Islet precursor cell (in vitro differentiated cells): ENCODE measurements at places on chromosomes 7 and 10.

- DNase-seq = no peak
Observed at GRCh38 chr7:70679661-70680060, 452.3 kb upstream of the GALNT17 start.

GRCh38 chr7:22666732-22667131, 60.3 kb upstream of the IL6 start:
- DNase-seq = no peak

DNA sequence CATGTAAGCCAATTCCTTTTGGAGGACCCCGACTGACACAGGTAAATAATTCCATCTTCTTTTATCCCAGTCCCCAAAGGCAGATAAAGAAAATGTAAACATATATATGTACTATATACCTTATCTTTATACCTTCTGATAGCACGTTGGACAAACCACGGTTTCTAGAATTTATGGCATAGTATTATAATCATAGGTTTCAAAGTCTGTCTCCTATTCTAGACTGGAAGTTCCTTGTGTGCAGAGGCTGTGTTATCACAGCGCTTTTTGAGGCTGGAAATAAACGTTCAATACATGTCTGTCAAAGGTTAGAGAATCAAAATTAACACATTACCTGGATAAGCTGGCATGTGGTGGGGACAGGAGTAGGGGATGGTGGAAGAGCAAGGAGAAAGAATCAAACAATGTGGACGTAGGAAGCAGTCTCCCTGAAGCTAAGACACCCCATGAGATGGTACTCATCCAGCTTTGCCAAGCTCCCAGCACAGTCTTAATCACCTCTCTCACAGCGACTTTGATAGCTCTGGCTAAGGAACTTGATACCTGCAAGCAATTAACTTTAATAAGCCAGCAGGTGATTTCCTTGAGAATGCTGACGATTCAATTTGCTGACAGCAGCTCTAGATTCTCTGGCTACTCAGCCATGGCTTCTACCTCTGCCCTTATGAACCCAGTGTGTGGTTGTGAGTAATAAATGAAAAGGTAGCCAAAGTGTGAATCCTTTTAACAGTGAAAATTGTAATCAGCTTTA, 208.4 kb upstream of the LRRTM3 start:
- DNase-seq = no peak

DNA sequence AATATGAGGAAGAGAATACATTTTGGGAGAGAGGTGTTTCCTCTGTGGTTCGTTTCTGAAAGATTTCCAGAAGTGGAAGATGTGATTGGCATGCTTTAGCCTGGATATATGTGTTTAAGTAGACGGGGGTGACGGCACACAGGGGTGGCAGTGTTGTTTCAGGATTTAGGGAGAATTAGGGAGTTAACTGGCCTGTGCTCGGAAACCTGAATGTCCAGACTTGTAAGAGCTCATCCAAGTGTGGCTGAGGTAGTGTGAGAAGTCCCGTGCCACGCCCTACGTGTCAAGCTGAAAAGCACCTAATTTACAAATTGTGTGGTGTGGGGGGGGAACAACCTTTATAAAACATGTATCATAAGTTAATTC, 1.1 kb downstream of the RALA start:
- no peak for DNase-seq

- DNase-seq = no peak
Observed at GRCh38 chr10:123454987-123455386, 211.2 kb upstream of the GPR26 start.

DNA sequence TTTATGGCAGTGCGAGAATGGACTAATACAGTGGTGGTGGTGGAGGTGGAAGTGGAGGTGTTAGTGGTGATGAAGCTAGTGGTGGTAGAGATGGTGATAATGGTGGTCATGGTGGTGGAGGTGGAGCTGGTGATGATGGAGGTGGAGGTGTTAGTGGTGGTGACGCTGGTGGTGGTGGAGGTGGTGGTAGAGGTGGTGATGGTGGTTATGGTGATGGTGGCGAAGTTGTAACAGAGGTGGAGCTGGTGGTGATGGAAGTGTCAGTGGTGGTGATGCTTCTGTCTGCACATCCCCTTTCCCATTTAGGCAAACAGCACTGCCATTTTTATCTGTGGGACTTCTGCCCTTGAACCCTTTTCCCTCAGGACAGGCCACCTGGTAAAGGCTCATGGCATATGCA, 7.4 kb upstream of the PTPRN2 start:
- DNase-seq = peak; percentile 74

DNA sequence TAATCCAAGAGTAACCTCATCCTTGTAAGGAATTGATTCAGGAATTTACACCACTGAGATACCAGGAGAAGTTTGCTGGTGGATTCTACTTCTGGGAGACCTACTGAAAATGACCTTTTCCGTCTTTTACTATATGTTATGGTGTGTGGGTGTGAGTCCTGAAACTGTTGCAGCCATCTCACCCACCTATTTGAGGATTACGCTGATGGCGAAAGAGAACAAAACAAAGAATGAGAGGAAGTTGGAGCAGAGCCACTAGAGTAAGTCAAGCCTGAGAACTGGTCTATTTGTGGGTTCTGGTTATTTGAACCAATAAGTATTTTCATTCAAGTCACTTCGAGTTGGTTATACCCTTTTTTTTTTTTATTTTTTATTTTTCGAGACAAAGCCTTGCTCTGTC, 12.7 kb upstream of the ABCC2 start:
- DNase-seq = no peak

DNA sequence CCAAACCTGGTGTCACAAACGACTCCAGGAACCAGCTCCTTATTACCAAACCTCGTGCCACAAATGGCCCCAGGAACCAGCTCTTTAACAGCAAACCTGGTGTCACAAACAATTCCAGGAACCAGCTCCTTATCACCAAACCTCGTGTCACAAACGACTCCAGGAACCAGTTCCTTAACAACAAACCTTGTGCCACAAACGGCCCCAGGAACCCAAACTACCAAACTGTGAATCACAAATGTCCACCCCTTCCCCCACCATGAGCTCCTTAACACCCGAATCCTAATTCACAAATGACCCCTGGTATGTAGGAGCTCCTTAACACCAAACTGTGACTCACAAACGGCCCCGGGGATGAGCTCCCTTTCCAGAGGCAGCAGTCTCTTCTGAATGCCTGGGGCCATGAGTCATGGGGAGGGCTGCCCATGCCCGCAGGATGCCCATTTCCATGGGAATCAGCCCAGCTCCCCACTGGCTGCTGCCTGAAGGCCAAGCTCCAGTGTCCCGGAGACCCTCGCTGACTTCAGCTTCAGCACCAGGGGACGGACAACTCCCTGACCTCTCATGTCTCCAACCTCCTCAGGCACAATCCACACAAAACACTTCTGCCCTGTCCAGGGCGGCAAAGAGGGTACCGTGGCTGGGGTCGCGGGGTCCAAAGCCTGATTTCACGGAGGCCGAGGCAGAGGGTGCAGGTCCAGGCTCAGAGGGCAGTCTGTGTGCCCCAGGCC, 213.1 kb downstream of the ELFN1 start:
- peak; percentile 97 for DNase-seq

DNA sequence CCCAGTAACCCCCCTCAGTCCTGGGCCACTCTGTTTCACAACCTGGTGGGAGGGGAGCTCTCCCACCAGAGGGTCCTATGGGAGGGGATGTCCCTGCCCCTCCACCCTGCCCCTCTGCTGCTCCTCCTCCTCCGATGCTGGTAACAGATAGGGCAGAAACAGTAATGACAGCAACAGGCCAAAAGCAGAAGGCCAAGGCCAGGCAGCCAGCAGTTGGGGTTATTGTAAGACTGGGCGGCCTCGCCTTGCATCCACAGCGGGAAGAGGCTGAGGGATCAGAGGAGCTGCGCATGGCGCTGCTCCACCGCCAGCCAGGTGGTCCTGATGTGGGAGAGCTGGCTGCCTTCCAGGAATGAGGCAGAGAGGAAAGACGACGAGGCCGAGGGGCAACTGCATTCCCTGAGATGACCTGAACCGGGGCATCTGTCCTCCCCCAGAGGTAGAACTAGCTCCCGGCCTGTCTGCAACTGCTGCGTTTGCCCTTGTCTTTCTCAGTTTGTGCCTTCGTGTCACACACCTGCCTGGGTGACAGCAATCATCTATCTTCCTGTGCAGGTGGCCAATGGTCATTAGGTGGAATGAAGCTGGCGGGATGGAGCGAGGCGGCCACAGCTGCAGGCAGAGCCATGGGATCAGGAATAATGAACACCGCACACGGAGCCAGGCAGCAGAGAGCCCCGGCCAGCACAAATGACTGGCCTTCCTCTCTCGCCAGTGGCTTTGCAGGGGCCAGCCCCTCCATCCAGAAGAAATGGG, 54.0 kb upstream of the CACUL1 start:
- peak; percentile 32 for DNase-seq

DNA sequence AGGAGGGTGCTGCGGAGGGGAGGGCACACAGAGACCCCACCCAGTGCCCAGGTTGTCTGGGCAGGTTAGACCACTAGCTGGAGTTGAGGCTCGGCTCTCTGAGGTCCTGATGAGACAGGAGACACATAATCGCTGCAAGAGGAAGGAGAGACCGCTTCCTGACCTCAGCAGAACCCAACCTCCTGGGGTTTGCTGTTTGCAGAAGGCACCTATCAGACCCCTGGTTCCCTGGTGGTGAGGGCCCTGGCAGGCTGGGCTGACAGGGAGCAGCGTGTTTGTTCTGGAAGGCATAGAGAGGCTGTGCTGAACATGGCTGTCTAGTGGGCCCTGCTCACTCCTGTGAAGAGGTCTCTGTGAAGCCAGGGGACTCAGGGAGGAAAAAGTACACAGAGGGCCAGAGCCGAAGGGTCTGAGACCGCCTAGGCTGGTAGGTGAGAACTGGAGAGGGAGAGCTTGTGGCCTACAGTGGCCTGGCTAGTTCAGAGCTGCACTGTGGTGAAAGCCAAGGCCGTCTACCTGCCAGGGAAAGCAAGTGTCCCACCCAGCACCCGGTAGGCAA, 39.4 kb upstream of the NPFFR1 start:
- no peak for DNase-seq

- DNase-seq = no peak
Observed at GRCh38 chr7:80929619-80930018, 10.8 kb upstream of the SEMA3C start.

GRCh38 chr7:13742126-13742525, 247.3 kb downstream of the ETV1 start:
- DNase-seq = peak; percentile 92

DNA sequence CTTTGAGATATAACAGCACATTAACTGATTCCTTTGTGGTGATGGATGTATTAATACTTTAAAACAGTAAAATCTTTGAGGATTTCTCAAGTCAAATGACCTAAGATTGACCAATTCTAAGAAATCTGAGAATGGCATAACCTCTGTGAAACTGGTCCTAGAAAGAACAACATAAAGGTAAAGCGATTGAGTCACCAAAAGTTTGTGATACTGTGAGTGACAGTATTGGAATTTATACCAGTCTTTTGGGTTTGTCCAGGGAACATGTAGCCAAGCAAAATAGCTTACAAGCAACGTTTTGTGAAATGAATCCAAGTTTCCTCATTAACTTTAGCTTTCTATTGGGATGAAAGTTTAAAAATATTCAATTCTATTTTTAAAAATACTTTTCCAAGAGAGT, 157.4 kb upstream of the TMEM196 start:
- no peak for DNase-seq

DNA sequence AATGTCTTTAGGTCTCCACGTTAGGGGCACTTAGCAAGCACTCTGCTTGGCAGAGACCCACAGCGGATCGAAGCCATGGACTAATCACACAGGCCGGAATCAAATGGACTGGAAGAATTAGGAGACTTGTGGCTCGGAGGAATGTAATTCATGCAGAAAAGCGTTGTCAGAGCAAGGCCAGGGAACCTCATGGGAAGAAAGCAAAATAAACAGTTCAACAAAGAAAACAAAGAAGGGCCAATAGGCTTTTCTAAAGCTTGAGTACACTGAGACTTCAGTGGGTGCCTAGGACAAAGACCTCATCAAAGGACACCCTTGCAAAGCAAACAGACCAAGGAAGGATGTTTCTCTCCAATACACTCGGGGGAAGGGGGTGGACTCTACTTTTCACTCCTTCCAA, 171.1 kb downstream of the GLI3 start:
- DNase-seq = no peak

DNA sequence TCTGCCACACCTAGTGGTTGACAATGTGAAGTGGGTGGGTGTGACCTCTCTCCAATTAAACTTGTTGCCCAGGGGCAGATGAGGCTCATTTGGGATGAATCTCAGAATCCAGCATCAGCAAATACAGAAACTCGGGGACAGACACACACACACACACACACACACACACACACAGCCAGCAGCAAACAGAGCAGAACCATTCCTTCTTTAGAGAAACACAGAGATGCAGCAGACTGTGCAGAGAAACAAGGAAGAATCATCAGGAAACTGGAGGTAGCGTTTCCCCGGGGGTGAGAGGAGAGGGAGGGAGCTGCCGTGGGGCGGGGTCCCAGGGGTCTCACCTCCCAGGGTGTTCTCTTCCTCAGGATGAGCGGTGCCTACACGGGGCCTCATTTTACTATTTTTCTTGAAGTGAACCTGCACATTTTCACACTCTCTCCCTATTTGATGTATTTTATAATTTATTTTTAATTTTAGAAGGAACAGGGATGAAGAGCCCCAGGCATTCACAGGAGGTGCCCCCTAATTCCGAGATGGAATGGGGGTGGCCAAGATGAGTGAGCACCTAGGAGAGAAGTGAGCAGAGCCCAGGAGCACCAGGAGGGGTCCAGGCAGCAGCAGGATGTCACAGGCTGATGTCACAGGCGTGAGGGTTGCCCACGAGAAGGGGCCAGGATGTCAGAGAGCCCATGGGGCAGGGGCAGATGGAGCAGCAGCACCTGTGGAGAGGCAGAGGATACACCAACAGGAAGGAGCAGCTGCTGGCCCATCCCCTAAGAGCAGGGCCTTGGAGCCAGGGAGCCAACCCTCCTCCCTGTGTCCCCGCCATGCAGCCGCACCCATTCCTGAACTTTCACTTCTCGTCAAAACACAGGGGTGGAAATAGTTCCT, 85.3 kb upstream of the PPP2R2D start:
- DNase-seq = no peak

DNA sequence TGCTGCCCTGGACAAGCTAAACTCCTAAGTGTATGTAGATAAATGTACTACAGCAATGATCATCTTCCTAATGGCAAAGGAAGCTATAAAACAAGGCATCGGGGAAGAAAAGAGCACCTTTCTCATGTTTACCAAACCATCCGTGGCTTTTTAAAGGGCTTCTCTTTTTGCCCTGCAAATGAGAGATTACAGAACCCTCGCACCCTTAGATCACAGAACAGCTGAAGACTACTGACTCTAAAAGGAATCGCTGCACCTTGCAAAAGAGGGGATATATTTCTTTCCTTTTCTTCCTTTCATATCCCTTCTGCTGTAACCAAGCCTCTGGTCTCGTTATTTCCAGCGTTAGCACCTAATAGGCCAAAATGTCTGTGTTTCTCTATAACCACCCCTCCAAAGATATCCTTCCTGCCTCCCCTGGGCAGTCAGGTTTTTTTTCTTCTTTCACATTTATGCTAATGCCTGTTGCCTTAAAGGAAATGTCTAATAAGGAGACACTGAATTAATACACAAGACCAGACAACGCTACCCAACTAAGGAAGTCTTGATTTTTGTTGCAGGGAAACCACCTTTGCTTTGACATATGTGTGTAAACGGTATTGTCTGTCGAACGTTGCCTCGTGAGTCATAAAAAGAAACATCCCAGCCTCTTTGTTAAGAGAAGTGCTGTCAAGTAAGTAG, 10.5 kb downstream of the ST8SIA6 start:
- no peak for DNase-seq

- no peak for DNase-seq
Observed at GRCh38 chr7:45578022-45578421, 3.9 kb downstream of the ADCY1 start.

GRCh38 chr10:89213191-89213808, 6.2 kb upstream of the CH25H start:
- DNase-seq = no peak
